Fibroblast of pulmonary artery (primary cell): ENCODE measurements at places on chromosomes 5 and 9.

- DNase-seq = no peak
Observed at GRCh38 chr9:123191680-123192079, 76.7 kb downstream of the STRBP start.

- DNase-seq = no peak
Observed at GRCh38 chr5:89297066-89297465, 414.1 kb upstream of the MEF2C start.

GRCh38 chr9:123102375-123103113, 69.1 kb downstream of the GPR21 start:
- no peak for DNase-seq

GRCh38 chr9:115808108-115808507, 345.5 kb upstream of the PAPPA start:
- DNase-seq = peak; percentile 53

DNA sequence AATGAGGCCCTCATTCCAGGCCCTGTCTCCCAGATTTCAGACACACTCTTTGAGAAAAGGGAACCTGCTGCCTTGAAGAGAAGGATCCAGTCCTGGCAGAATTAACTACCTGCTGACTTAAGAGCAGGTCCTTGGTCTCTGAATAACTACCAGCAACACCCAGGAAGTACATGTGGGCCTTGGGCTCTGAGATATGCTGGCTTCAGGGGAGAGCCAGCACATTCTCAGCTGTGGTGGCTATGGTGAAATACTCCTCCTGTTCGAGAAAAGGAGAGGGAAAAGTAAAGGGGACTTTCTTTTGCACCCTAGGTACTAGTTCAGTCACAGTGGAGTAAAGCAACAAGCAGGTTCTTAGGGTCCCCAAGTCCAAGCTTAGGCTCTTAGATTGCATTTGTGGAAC, 120.0 kb downstream of the HMHB1 start:
- DNase-seq = no peak

DNA sequence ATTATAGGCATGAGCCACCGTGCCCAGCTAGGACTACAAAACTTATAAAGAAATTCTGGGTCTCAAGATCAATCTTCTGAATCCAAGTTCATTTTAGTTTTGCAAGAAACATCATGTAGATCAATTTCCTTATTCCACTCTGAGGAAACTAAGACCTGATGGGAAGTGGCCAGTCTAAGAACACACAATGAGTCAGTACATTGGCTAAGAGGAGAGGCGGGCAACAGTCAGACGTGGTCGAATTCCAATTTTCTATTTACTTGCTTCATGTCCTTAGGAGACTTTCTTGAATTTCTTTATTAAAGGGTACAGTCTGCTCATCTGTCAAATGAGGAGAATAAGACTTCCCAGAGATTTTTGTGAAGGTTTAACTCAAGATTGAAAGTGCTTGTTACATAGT, 432.1 kb upstream of the BRINP1 start:
- no peak for DNase-seq

DNA sequence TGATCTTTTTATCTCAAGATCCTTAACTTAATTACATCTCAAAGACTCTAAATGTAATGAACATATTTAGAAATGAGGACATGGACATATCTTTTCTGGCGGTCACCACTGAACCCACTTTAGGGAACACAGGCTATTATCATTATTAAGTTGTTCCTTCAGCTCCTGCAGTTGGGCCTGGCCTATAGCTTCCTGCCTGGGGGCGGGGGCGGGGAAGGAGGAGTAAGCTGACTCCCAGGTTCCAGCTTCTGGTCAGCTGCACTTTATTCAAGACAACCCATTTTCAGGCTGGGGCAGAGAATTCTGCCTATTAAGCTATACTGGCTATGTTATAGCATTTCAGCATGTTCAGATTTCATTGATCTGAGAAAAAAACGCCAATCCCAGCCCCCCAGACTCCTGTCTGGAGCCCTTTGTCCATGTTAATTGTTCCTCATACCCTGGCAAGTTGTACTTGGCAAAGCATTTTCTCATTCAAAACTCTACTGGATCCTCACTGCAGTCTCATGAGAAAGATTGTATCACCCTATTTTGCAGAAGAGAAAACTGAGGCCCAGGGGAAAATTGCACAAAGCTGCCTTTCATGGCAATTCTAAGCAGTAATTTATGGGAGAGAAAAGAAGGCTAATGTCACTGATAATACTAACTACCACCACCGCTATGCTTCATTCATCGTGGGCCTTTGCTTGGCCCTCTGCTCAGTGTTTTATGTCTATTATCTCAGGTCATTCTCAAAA, 25.1 kb downstream of the COL15A1 start:
- DNase-seq = no peak

GRCh38 chr5:107466233-107466769, 204.4 kb downstream of the EFNA5 start:
- DNase-seq = peak; percentile 97

GRCh38 chr5:155631116-155631515, 617.6 kb downstream of the KIF4B start:
- DNase-seq = no peak

GRCh38 chr5:53779541-53779981, 219.1 kb downstream of the NDUFS4 start:
- DNase-seq = peak; percentile 88

DNA sequence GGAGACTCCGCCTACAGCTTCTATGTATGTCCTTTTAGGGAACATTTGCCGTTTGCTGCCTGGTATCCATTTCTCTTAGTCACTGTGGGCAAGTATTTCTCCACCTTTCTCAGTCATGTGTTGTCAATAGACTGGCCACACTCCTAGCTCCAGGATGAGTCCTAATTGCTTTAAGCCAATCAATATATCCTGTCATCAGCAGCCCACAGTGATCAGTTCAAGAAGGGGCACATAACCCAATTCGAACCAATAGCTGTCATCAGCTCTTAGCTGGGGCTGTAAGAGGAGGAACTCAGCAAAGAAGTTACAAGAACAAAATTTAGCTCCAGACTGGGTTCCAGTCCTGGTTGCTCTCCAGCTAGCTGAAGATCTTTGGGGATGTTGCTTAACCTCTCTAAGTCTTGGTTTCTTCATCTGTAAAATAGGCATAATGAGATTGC, 70.7 kb upstream of the MAN2A1 start:
- DNase-seq = no peak

- DNase-seq = no peak
Observed at GRCh38 chr9:131252120-131252519, 24.2 kb downstream of the FAM78A start.

- no peak for DNase-seq
Observed at GRCh38 chr5:141492168-141492885, 3.4 kb downstream of the PCDHGC5 start.

DNA sequence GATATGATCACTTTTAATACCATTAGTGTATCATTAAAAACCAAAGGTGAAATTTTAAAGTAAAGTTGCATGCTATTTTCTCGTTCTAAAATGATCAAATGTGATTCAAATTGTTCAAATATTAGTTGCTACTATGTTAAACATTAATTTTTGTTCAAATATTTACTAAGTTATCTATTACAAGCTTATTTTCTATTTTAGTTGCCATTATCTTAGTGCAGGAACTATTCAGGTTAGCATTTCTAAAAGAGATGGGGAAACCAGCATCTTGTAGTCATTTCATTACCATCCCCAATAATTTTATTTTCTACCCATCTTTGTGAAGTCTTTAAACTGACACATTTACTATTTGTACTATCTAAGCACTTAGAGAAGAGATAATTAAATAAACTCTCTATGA, 166.0 kb downstream of the RFX3 start:
- no peak for DNase-seq

DNA sequence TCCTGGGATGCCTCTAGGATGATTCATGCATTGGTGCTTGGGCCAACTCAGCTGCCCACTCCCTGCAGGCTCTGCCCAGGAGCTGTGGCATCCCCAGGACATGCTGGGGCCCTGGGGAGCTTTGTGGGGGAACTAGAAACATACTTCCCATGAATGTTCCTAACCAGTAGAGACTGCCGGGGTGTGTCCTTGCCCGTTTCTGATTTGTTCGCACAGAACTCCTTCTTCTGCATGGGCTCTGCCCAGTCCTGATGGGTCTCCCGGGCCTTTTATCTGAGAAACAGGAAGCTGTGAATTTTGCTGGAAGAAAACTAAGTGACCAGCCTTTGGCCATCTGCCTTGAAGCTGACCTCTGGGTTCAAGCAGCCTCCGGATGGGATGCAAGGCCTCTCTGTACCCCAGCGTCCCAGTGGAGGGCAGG, 71.6 kb upstream of the RNU6ATAC start:
- peak; percentile 35 for DNase-seq

DNA sequence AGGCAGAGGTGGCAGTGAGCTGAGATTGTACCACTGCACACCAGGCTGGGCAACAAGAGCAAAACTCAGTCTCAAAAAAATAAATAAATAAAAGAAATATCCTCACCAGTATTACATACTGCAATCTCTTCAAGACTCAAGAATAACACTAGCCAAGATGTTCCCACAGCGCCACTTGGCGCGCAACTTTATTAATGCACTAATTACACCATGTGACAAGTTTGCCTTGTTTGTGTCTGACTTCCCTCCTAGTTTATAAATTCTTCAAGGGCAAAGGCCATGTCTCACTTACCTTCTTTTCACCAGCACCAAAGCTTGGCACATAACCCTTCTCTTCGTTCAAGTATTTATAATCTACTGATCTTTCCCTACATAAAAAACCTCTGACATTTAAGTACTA, 4.8 kb downstream of the SKP1 start:
- DNase-seq = no peak

DNA sequence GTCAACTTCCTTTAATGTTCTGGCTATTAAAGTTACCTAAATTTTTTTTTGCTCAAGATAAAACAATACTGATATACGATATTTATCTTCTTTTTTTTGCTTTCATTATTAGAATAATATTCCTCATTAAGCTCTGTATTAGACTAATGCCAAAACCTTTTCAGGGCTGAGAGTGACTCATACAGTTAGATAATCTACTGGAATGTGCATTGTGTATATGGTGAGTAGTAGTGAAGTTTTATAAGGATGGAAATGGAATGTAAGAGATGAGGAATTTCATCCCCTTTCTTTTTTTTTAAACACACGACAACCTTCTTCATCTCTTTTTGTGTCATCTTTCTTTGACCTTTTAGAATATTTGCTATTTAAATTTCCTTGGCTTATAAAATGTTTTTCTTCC, 268.6 kb downstream of the ISL1 start:
- peak; percentile 29 for DNase-seq

DNA sequence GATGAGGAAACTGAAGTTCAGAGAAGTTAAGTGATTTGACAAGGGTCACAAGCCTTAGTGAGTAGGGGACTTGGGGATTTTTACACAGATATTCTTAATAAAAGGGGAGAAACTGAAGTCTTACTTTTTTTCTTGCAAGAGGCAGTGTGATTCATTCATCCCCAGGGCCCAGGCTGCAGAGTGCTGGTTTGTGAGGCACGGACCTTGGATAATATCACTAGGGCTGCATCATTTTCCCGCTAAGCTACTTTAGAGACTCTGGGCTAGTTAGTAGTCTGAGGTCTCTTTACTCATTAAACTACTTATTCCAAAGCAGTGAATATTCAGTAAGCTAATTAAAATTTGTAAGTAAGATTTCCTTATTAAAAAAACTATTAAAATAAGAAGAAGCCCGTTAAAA, 195.0 kb downstream of the PBX3 start:
- DNase-seq = no peak
